ENCODE measurements at places on chromosomes 4 and X. TPM values are rescaled to one million over a fixed set of nuclear protein-coding genes. Genes with fewer than 3 reads are reported as not detected.

DNA sequence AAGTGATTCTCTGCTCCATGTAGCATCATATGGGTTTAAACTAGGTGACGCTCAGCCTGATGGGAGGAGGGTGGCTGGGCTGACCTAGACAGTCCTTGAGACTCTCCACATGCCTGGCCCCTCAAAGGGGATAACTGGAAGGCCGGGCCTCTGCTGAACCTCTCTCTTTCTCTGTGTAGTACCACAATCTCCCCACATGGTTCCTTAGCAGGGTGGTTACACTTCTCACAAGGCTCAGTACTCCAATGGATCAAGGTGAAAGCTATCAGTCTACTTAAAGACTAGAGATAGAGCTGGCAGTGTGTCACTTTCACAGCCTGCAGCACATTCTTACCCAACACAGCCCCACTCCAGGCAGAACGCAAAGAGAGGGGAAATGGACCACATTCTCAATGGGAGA, 80.4 kb downstream of the LDB2 start:
- no peak for DNase-seq

The CCDC158 gene
- 0.19 TPM for polyA plus RNA-seq

DNA sequence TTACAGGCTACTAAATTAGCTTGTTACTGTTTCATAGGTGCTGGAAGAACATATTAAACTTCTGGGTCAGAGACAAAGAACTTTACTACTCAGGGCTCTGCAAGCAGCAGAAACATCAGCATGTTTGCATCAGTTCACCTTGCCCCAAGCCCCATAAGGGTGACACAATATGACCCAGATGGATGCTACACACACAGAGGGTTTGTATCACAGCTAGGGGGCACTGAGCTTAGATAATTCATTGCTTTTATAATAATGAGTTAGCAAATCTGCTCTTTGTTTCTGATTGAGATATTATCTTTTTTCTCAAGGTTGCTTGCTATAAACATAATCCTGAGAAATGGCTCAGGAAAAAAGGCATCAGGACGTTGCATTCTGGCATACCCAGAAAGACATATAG, 4.8 kb upstream of the SYNPO2 start:
- no peak for DNase-seq

The PPEF1 gene
- polyA plus RNA-seq: 0.04 TPM

The CLDN2 gene
- polyA plus RNA-seq: 1.7 TPM

DNA sequence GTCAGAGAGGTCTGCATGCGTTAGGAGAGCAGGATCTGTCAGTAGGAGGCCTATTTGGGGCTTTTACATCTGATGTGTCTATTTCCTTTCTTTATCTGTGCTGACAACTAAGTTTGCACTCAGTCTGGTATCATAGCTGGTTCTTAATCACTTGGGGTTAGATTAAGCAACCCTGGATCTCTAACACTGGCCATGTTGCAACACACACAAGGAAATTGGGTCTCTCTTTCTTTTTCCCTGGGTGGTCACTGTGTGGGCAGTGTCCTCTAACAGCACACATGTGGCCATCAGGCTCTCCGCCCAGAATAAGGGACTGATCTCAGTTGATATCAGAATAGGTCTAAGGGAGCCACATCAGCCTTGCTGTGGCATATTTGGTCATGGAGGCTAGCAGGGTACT, 38.9 kb downstream of the IGFBP7 start:
- DNase-seq: no peak

- no peak for DNase-seq
Measured at GRCh38 chr4:8893624-8894423, 22.2 kb upstream of the HMX1 start.

The HDX gene
- 0.68 TPM for polyA plus RNA-seq

The AREG gene
- polyA plus RNA-seq: 0.23 TPM

DNA sequence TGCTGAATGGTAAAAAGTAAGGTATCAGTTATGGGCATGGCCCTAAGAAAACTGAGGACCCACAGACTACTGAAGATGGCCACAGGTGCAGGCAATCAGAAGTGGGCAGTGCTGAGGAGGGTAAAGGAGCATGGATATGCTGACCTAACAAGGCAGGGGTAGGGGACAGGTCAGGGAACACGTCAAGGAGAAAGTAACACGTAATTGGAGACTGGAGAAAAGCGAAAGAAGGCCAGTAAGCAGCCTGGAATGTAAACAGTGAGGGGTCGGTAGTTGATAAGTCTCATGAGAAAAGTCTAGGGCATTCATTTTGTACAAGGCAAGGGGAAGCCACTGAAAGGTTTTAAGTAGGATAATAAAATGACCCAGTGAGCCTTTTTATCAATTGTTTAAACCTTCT, 153.3 kb downstream of the PRDM5 start:
- DNase-seq: no peak

- DNase-seq: no peak
Measured at GRCh38 chrX:108132876-108133275, 41.3 kb downstream of the ATG4A start.

Measured in pancreas (tissue), 10 donors.